ENCODE measurements at places on chromosomes 11 and 22.

GRCh38 chr11:69460540-69461257, 20.8 kb upstream of the LINC01488 start:
- no peaks in the 10 kb centered on the region for H3K36me3 ChIP-seq
- H3K4me1 ChIP-seq, result peaks cover 44% of the 10 kb centered on the region
- peak overlapping the region; percentile 52 for H3K27ac ChIP-seq
- no peaks in the 10 kb centered on the region for H3K27me3 ChIP-seq

- peak overlapping the region; percentile 38 for H3K4me3 ChIP-seq
- no peaks in the 10 kb centered on the region for H3K27me3 ChIP-seq
- peak overlapping the region; percentile 81 for H3K27ac ChIP-seq
- peaks cover 8% of the 10 kb centered on the region for H3K4me1 ChIP-seq
- no peaks in the 10 kb centered on the region for H3K36me3 ChIP-seq
Observed at GRCh38 chr11:121654843-121655536, 202.2 kb upstream of the SORL1-AS1 start.

DNA sequence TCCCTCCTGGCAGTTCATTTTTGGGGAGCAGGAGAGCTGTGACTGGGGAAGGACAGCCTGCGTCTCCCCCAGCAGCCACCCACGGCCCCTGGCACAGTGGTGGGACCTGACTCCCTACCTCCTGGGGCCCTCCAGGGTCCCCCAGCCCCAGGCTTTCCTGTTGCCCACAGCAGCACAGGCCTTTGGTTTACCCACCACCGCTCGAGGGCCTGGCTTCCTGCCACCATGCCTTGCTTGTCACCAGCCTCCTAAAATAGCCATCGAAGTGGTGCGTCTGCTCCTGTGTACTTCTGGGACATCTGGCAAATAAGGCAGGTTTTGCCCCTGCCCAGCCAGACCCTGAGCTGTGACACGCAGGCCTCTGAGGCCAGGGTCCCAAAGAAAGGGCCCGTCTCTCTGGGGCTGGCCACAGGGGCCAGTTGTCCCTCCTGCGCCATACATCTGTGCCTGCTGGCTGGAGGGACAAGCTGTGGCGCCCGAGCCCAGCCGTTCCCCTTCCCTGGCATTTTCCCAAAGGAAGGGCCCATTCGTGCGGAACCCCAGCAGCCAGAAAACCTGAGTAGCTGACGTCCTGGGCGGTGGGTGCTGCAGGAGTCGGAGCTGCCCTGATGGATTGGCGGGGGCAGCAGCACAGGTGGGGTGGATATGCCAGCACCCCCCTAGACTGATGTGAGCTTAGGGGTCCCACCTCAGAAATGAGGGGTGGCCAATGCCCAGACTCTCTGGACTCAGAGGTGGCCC, 14.6 kb downstream of the PHLDA2 start:
- H3K4me1 ChIP-seq, result peaks cover 25% of the 10 kb centered on the region
- no peak overlapping the region for H3K4me3 ChIP-seq
- no peaks in the 10 kb centered on the region for H3K36me3 ChIP-seq
- DNase-seq, result no peak
- H3K27ac ChIP-seq, result no peak overlapping the region

DNA sequence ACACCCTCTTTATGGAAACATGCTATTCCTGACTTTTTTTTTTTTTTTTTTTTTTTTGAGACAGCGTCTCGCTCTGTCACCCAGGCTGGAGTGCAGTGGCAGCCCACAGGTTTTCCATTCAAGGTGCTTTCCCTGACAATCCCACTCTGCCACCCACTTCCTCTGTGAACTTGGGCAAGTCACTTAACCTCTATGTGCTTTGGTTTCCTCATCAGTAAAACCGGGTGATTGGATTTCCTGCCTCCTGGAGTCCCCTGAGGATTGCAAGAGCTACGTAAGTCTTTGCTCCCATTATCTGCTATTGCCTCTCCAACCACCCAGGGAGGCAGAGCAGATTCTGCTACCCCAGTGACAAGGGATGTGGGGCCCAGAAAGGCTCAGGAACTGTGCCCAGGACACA, 54.1 kb downstream of the CELSR1 start:
- peak overlapping the region; percentile 13 for H3K27ac ChIP-seq
- H3K4me1 ChIP-seq, result peaks cover 50% of the 10 kb centered on the region
- DNase-seq, result no peak

DNA sequence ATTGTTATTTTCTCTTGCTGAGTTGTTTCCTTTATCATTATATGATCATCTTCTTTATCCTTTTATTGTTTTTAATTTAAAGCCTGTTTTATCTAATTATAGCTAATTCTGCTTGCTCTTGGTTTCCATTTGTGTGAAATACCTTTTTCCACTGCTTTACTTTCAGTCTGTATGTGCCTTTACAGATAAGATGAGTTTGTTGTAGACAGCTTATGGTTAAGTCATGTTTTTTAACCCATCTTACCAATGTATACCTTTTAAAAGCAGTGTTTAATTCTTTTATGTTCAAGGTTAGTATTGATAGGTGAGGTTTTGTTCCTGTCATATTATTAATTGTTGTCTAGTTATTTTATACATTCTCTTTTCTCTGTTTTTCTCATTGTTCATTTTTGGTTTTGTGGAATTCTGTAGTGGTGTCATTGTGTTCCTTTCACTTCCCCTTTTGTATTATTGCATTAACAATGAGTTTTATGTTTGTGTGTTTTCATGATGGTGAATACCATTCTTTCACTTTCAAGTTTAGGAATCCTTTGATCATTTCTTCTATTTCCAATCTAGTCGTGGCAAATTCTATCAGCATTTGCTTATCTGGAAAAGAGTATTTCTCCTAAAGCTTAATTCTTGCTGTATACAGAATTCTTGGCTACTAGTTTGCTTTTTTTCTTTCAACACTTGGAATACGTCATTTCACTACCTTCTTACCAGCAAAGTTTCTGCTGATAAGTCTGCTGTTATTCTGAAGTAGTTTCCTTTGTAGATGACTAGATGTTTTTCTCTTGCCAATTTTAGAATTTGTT, 21.8 kb downstream of the OR5AN1 start:
- no peaks in the 10 kb centered on the region for H3K27me3 ChIP-seq
- no peaks in the 10 kb centered on the region for H3K36me3 ChIP-seq
- no peak overlapping the region for H3K27ac ChIP-seq
- no peaks in the 10 kb centered on the region for H3K4me1 ChIP-seq
- DNase-seq, result no peak
- no peak overlapping the region for H3K4me3 ChIP-seq

DNA sequence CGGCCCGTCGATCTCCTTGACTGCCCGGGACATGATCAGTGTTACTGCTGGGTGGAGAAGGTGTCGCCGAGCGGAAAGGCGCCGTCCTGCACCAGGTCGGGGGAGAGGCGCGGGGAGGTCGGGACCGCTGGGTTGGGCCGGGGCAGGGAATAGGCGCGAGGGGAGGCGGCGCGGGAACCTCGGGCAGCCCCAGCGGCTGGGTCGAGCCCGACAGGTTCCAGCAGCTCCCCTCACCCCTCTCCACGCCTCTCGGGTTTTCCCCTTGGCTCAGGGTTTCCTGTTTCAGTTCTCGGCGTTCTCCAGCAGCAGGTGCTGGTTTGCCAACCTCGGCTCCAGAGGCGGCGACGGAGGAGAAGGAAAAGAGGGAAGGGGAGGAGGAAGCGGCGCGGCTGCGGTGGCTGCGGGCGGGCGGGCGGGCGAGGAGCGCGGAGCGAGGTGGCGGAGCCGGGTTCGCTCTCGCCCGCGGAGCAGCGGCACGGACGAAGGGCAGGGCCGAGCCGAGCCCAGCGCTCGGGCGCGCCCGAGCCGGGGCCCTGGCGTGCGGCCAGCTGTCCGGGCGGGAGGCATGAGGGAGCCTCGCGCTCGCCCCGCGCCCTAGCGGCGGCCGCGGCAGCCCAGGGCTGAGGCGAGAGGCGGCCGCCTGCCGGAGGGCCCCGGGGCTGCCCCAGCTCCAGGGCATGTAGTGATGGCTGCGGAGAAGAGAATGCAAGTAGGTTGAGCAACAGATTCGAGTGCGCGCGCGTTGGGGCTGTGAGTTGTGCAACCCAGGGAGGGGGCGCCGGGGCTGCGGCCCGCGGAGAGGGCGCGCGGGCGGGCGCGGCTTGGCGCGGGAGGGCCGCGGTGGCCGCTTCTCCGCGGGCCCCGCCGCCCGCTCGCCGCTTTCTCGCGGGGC, at the start of gene ZC3H12C:
TSS of gene ZC3H12C (plus strand) at position 878 of the 892 bp plus-strand sequence. CDS start 20 bp downstream, outside the sequence.
- no peaks in the 10 kb centered on the region for H3K27me3 ChIP-seq
- H3K4me3 ChIP-seq, result peak within 1 kb of the TSS; percentile 80
- peak; percentile 13 for DNase-seq
- peaks cover 50% of the 10 kb centered on the region for H3K4me1 ChIP-seq
- no peaks in the 10 kb centered on the region for H3K36me3 ChIP-seq

GRCh38 chr22:46068593-46069491, 81.5 kb upstream of the PPARA start:
- H3K27ac ChIP-seq, result peak overlapping the region; percentile 100
- peaks cover 26% of the 10 kb centered on the region for H3K4me1 ChIP-seq
- no peaks in the 10 kb centered on the region for H3K36me3 ChIP-seq

GRCh38 chr11:82577246-82577645, 156.4 kb downstream of the FAM181B start:
- DNase-seq, result no peak
- no peaks in the 10 kb centered on the region for H3K36me3 ChIP-seq
- H3K4me1 ChIP-seq, result no peaks in the 10 kb centered on the region
- H3K27ac ChIP-seq, result no peak overlapping the region

GRCh38 chr11:119891055-119891768, 162.2 kb upstream of the NECTIN1 start:
- DNase-seq, result no peak
- H3K4me1 ChIP-seq, result no peaks in the 10 kb centered on the region
- H3K36me3 ChIP-seq, result no peaks in the 10 kb centered on the region
- no peak overlapping the region for H3K27ac ChIP-seq
- H3K27me3 ChIP-seq, result no peaks in the 10 kb centered on the region

DNA sequence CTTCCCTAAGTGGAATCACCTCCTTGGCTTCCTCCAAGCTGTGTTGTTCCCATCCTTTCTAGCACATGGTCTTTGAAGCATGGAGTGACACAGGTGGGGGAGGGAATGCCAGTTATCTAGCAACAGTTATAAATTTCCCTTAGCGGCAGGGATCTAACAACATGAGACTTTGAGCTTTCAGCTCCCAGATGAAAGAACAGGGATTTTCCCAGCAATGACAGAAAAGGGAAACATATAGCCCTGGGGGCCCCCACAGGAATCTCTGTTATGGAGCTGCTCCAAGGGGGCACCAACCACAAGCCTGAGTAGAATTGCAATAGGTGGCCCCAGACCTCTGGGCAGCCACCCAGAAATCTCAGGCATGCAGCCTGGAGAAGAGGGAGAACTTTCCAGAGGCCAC, 163.0 kb downstream of the GRIK4 start:
- no peaks in the 10 kb centered on the region for H3K27me3 ChIP-seq
- no peak overlapping the region for H3K4me3 ChIP-seq
- no peaks in the 10 kb centered on the region for H3K36me3 ChIP-seq
- DNase-seq, result no peak

- DNase-seq, result no peak
- H3K27me3 ChIP-seq, result no peaks in the 10 kb centered on the region
- H3K36me3 ChIP-seq, result peaks cover 4% of the 10 kb centered on the region
- peaks cover 73% of the 10 kb centered on the region for H3K4me1 ChIP-seq
Observed at GRCh38 chr22:42959576-42960509, 55.1 kb downstream of the PACSIN2 start.

- no peak overlapping the region for H3K27ac ChIP-seq
- H3K27me3 ChIP-seq, result no peaks in the 10 kb centered on the region
- no peak for DNase-seq
- H3K4me3 ChIP-seq, result no peak overlapping the region
- no peaks in the 10 kb centered on the region for H3K36me3 ChIP-seq
- no peaks in the 10 kb centered on the region for H3K4me1 ChIP-seq
Observed at GRCh38 chr11:30392221-30392784, 69.4 kb downstream of the ARL14EP start.

- DNase-seq, result no peak
- H3K27ac ChIP-seq, result no peak overlapping the region
- H3K4me3 ChIP-seq, result no peak overlapping the region
- H3K4me1 ChIP-seq, result no peaks in the 10 kb centered on the region
Observed at GRCh38 chr22:33044112-33044511, 14.1 kb downstream of the SYN3 start.

DNA sequence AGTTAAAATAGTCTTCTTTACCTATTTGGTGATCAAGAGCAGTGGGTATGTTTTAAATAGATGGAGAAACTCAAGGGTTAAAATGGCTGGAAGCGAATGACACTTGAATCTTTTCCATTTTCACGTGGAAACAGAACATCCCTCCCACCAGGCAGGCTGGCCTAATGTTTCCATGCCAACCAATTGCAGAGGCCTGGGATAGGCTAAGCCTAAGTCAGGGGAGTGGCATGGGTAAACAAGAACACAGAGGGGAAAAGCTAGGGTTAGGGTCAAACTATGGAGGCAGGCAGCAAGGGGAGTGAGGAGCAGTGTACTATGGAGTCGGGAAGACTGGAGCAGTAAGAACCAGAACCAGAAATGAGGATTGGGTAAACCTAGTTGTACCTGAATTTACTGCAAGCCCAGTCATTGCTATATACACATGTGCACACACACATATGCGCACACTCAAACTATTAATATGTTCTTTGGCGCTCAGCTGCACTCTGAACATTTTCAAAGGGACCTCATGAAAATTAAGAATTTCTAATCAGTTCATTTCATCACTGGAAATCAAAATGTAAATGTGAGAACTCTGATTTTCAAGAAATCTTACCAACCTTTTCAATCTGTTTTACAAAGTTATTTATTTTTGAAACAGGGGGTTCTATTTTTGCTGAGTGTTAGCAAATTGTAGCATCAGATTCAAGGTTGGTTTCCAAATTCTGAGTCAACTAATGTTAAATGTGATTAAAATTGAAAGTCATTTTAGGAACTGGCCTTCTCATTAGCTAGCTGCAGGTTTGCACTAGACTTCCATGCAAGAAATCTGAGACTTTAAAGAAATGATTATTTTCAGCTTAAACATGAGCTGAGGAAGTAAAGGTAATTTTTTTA, 327.0 kb upstream of the CCDC90B start:
- no peaks in the 10 kb centered on the region for H3K27me3 ChIP-seq
- H3K4me1 ChIP-seq, result no peaks in the 10 kb centered on the region
- H3K27ac ChIP-seq, result no peak overlapping the region
- H3K4me3 ChIP-seq, result no peak overlapping the region
- H3K36me3 ChIP-seq, result no peaks in the 10 kb centered on the region
- DNase-seq, result no peak

- no peak overlapping the region for H3K27ac ChIP-seq
- no peaks in the 10 kb centered on the region for H3K27me3 ChIP-seq
- DNase-seq, result no peak
- no peaks in the 10 kb centered on the region for H3K4me1 ChIP-seq
- H3K36me3 ChIP-seq, result no peaks in the 10 kb centered on the region
Observed at GRCh38 chr22:27238935-27239510, 562.5 kb downstream of the MN1 start.

All from esophagus squamous epithelium (tissue), 5 donors.